ENCODE measurements at places on chromosomes 12 and 14.

DNA sequence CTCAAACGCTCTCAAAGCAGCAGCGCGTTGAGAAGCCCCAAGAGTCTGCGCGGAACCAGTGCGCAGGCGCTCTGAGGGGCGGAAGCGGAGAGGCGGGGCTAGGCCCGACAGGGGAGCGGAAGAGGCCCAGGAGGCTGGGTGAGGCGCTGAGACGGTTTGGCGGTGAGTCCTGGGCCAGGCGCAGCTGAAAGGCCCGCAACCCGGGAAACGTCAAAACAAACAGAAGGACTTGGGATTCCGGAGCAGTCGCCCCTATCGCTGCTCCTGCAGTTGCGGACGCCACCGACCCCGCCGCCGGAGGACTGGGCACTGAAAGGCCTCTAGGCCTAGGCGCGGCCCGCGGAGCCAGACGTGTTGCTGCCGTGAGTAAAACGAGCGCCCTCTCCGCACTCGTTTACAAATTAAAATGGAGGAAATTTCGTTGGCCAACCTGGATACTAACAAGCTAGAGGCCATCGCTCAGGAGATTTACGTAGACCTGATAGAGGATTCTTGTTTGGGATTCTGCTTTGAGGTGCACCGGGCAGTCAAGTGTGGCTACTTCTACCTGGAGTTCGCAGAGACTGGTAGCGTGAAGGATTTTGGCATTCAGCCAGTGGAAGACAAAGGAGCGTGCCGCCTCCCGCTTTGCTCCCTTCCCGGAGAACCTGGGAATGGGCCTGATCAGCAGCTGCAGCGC lies at the start of gene ATXN7L3B:
Gene ATXN7L3B, plus strand, starts transcription at position 129 of the 679 bp plus-strand sequence. Its CDS starts 278 bp downstream, at position 407.
- peak; percentile 80 for DNase-seq

DNA sequence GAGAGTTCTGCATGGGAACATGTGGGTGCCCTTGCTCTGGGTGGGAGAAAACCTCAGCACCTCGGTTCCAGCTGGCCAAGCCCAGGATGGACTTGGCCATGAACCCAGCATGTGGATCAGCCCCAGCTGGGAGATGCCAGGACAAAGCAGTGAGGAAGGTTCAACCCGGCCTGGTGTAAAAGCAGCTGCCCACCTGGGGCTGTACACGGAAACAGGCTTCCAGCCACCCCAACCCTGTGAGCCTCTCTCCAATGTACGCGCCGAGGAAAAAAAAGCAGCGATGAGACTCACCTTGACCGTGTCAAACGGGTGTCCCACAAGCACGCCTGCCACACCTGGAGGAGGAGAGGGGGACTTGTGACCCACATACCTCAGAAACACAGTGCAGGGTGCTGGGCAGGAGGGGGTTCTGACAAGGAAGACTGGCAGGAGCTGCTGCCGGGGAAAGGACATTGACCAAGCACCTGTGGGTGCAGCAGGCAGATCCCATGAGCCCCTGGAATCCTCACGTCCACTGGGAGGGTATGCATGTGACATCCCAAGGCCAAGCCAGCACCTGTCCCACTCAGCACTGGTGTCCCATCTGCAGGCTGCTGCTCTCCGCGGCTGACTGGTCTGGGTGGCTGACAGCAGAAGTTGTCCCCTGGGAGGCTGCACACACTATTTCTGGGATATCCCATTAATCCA lies 7.5 kb downstream of the SLC25A29 start:
- no peak for DNase-seq

DNA sequence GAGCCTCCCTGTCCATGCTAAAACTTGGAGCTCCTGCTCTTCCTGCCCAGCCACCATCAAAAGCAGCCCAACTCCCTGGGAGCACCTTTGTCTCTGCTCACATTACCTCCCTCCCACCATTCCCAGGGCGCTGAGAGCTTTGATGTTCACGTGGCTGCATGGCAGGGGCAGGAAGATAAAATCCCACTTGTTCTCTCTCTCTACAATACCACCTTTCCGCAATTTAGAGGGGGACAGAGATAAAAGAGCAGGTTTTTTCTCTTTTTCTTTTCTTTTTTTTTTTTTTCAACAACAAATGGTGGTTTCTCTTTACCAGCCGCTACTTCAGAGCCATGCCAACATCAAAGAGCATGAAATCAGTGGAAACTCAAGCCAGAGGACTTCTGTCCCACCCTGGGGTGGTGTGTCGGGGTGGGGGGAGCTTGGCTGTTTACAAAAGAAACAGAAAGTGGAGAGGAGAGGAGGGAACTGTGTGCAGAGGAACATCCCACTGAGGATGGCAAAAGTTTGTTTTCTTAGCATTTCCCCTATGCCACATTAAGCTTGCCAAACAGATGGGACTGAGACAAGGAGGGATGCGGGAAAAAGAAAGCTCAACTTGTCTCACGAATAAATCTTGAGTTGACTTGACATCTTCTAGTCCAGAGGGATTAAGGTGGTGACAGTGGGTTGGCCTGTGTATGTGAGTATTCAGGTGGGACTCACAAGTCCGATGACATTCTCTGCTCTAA lies 103.7 kb upstream of the NUDT4 start:
- no peak for DNase-seq

- DNase-seq = no peak
Observed at GRCh38 chr14:70655110-70655826, 13.6 kb downstream of the TTC9 start.

GRCh38 chr12:62279058-62279457 lies 18.9 kb downstream of the USP15 start:
- DNase-seq = no peak

GRCh38 chr12:132158677-132159554 lies 14.7 kb downstream of the NOC4L start:
- DNase-seq = no peak

- DNase-seq = no peak
Observed at GRCh38 chr12:98490501-98491453, 24.6 kb upstream of the TMPO start.

- DNase-seq = no peak
Observed at GRCh38 chr12:108734200-108734906, 3.0 kb upstream of the CORO1C start.

- no peak for DNase-seq
Observed at GRCh38 chr14:98941481-98941880, 330.5 kb downstream of the BCL11B start.

- no peak for DNase-seq
Observed at GRCh38 chr12:12804432-12804886, 8.7 kb upstream of the DDX47 start.

- DNase-seq = no peak
Observed at GRCh38 chr14:31508135-31508534, 20.3 kb upstream of the GPR33 start.

- no peak for DNase-seq
Observed at GRCh38 chr14:54901380-54902142, 1.1 kb downstream of the GCH1 start.

- DNase-seq = no peak
Observed at GRCh38 chr14:56659378-56659777, 79.8 kb downstream of the TMEM260 start.

- no peak for DNase-seq
Observed at GRCh38 chr14:50389668-50390441, 6.8 kb downstream of the CDKL1 start.
